ENCODE measurements at places on chromosomes 4 and X.
A peak's percentile ranks its signal among the peaks of the same experiment; 100 is the strongest.

DNA sequence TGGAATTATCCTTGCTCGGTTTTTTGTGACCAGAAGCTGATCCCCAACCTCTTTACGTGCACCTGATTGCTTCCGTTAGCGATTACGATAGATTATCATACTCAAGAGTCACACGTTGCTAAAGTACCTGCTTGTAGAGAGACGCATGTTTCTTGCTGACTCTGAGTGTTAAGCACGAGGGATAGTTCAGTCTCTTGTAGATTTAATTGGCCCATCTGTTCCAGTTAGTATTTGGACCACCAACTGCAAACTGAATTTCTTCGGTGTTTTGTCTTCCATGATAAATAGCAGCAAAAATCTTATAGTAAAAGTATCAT lies 516 bp upstream of the COX18 start:
- no peak for DNase-seq

DNA sequence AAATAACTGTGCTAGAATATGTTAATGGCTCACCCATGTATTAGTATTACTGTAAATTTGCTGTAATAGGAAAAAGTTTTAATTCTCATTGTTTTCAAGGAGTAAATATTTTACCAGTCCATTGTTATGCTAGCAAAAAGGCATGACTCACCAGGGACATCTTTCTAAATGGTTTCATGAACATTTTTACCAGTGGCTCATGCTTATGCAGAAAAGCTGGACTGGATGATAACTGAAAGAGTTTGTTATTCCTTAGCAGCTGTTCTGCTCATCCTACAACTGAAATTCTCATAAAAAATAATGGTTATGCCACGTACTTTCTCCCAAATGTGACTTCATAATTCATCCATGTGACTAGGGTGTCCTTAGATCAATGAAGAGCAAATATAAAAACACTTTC lies 111.9 kb upstream of the PCDH18 start:
- no peak for DNase-seq

- DNase-seq: no peak
Observed at GRCh38 chrX:39000802-39001201, 199.5 kb downstream of the MID1IP1 start.

DNA sequence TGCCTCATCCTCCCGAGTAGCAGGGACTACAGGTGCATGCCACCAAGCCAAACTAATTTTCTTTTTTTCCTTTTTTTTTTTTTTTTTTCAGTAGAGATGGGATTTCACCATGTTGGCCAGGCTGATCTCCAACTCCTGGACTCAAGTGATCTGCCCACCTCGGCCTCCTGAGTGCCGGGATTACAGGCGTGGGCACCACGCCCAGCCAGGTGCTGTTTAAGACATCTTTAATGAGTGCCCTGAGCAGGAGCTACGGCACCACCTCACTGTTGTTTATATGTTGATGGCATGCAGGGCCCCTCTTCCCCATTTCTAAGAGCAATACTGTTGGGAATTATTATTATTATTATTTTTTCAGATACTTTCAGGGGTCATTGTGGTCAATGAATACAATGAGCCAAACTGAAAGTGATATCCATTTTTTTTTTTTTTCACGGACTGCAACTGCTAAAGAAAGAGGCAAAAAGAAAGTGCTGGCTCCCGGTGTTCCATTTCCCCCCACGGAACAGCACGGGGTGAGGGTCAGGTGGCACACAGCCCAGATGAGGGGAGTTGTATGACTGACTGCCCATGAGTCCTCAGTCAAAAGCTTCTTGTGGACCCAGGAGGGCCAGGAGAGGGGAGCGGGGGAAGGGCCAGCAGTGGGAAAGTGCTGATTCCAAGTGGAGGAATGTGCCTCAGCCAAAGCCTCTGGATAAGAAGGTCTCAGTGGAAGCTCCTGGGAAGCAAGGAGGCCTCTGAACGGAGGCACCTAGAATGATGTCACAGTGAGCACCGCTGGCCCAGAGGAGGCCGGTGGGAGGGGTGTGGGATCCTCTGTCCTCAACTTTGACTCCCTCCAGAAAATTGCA lies 101.8 kb upstream of the HPF1 start:
- DNase-seq: no peak

DNA sequence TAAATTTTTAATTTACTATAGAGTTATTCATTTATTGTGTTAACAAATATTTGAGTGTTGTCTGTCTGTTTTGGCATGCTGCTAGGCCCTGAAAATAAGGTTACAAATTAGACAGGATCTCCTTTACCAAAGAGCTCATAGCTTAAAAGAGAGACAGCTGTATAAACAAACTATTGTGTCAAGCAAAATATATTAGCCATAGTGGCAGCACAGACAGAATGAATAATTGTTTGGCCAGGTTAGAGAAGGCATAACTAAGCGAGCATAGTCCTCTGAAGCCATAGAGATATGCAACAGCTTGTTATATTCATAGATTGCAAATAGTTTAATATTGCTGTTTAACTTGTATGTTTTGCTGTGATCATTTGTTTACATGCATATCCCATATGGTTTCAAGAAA lies 66.7 kb upstream of the NDUFC1 start:
- peak; percentile 6 for DNase-seq

DNA sequence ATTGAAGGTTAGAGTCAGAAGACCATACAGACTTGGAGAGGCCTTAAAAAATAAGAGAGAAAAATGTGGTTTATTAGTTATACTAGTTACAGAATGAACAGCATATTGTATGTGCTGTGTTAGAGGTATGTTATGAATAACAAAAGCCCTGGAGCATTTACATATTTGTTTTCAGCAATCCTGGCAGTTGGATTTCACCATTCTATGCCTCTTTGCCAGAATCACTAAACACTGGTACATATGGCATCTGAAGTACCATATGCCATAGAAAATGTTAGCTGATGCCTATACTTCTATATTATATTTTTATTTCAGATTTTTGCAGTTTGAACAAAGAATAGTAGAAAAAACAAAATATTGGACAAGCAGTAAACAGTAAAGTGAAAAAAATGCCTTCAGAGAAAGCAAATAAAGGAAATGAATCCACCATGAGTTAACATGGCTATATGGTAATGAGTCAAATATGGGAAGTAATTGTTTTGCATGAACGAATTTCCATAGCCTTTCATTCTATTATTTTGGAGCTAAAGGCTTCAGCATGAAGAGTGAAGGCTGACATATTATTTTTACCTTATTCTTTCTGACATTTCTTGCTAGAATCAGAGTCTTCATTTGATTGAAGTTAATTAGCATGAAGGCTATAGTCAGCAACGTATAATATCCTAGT lies 41.9 kb upstream of the PRDM8 start:
- no peak for DNase-seq

GRCh38 chr4:162683659-162684370 lies 482.9 kb downstream of the NAF1 start:
- DNase-seq: no peak

DNA sequence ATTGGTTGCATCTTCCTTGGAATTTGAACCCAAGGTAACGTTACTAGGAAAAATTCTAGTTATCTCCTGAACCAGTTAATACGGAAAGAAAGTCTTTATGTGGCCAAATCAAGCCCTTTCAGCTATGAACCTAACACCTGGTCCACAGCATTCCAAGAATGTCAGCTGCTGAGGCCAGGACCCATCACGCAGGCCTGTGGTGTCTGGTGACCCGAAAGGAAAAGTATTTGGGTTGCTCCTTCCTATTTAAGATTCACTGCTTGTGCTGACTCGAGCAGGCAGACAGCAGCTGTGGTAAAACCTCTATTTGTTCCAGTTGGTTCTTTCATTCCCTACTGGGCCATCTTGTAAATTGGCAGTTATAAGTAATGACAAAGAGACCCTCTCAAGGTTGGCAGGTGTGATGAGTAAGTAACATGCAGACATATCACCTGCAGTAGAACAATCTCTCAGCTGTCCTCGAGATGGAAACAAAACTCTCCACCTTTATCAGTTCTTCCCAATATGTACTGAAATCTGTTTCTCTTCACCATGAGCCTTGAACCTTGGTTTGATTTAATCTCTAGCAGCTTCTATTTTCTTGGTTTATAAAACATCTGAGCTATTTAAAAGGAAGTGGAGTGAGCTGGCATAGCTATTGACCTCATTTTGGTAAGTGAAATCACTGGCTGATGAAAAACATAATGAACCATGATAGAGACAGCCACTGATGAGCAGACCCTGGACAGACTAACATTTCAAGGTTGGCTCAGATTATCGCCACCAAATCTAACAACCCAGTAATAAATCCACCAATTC lies 182.1 kb upstream of the SMIM31 start:
- no peak for DNase-seq

DNA sequence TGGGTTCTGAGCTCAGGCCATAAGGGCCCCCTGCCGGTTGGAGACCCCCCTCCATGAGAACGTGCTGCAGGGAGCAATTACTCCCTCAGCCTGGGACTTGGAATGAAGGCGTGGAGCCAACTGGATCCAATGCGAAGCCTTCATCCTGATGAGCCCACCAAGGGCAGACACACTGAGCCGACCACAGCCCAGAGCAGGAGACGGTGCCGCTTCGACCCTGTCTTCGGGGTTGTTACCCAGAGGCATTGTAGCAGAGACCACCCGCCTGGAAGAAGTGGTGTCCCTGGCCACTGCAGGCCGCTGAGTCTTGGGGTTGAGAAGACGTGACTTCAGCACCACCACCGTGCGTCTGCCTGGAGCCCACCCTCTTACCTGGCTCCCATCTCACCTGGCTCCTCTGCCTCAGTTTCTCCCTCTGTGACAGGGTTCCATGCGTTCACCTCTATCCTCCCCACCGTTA lies 7.0 kb upstream of the NKX1-1 start:
- no peak for DNase-seq

DNA sequence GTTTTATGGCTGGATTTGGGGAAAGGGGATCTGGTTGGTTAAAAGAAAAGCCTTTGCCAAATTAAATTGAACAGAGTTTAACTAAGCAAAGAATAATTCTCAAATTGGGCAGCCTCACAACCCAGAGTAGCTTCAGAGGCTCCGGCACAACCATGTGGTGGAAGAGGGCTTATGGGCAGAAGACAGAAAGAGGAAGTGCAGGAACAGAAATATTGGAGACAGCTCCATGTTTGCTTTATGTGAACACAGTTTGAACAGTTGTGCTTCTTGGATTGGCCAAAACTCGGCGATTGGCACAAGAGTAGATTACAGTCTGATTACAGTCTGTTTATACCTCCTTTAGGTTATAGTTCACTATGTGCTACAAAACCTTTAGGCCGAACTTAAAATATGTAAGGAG lies 562.7 kb downstream of the TRIML1 start:
- no peak for DNase-seq

DNA sequence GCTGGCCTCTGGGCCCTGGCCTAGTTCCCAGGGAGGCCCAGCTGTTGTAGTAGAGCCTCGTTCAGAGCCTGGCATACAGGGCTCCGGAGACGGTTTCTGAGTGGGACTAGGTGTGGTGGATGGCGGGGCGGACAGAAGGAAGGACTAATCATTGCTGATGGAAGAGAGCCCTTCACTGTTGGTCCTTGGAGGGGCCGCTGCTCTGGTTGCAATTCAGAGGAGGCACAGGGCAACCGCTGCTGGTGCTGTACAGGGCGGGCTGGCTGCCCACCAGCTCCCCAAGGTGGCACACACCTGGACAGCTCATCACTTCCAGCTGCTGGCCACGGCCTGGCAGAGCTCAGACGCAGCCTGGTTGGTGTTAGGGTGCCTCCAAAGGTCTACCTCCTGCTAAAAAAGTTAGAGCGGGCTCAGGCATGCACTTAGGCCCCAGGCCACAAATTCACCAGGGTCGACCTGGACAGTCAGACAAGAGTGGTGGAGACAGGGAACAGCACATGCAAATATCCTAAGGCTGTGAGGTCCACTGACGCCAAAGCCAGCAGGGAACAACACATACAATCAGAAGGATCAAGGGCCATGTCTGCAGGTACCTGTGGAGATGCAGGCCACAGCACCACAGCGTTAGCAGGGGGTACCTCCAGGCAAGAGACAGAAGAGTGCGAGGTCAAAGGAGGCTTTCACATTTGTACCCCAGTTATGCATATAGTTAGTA lies 7.5 kb upstream of the RNF4 start:
- DNase-seq: no peak

GRCh38 chr4:140639066-140639465 lies 70.3 kb upstream of the UCP1 start:
- no peak for DNase-seq

- no peak for DNase-seq
Observed at GRCh38 chr4:138062929-138063328, 179.2 kb downstream of the SLC7A11 start.

DNA sequence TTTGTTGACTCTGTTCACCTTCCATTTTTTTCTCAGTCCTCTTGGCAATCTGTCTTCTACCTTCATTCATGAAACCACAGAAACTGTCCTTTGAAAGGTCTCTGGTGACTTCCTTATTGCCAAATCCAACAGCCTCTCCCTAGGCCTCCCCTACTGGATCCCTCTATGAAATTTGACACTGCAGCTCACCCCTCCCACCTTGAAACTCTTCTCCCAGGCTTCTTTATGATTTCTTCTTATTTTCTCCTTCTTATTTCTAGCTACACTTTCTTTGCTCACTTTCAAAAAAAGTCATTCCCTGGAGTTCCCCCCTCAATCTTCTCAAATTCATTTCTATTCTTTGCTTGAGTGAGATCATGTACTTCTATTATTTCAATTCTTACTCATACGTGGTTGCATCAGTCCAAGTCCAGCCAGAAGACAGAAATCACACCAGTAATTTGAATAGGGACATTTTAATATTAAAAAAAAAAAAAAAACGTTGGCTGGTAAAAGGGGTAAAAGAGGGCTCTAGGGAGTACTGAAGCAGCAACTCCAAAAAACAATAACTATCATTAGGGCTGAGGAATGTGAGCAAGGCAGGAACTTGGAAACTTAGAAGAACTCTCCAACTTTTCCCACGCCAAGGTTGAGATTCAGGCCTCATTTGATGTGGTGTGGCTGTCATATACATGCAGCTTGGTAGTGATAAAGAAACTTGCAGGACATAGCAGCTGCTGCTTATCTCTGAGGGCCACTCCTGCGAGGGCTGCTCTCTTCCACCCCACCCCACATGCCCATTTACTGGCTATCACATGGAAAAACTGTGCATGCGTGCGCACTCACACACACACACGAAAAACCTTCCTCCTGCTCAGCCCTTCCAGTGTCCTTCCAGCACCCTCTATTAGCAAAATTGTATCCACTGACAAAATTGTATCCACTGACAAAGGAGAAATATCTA lies 169.8 kb upstream of the GALNT7 start:
- DNase-seq: peak; percentile 80
